NCI-H1694 (cell line): ENCODE measurements at places on chromosomes 1 and 21.

- DNase-seq = no peak
Measured at GRCh38 chr1:174786760-174787159, 213.0 kb upstream of the CACYBP start.

GRCh38 chr1:219415433-219415832, 197.5 kb downstream of the ZC3H11B start:
- DNase-seq = no peak

DNA sequence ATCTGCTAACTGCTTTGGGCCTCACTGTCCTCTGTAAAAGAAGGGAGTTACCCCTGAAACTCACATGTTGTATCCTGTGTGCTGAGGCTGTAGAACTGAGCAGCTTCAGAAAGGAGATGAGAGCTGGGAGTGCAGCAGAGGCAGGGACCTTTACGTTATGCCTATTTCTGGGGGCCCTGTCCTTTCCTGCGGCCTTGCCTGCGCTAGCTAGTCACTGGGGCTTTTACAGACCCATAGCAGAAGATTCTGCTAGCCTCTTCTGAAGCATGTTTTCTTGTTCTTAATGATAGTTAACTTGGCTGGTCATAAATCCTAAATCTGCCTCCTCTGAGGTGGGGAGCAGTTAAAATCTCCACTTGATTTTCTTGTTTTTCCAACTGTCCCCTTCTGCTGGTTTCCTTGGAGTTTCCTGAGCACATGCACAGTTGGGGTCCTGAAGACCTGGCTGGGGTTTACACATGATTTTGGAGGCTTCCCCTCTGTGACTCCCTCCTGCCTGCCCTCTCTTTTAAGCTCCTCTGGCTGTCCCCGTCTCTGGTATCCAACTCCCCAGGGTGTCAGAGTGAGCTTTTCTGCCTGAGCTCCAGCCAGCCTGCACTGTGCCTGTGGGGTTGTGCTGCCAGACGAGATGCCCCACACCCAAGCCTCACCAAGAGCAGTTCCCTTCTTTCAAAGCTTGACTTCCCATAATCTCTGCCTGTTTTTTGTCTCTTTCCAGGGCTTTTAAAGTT, 76.6 kb downstream of the NOS1AP start:
- DNase-seq = no peak

DNA sequence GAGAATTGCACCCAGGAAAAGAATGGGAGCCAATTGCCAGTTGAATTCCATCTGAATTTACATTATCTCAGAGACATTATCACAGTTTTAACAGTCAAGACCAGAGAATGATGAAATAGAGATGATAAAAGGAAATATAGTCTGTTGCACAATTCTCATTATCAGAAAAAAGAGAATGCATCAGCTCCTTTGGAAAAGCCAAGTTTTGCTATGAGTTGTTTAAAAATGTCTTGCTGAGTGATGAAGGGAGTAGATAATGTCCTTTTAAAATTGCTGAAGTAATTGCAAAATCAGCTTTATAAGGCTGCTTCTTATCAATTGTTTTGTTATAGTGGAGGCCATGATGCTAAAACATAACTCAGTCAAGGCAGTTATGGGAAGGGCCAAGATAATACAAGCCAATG, 37.9 kb upstream of the EEIG2 start:
- DNase-seq = no peak

GRCh38 chr1:119958223-119958622, 61.9 kb upstream of the ADAM30 start:
- DNase-seq = no peak

DNA sequence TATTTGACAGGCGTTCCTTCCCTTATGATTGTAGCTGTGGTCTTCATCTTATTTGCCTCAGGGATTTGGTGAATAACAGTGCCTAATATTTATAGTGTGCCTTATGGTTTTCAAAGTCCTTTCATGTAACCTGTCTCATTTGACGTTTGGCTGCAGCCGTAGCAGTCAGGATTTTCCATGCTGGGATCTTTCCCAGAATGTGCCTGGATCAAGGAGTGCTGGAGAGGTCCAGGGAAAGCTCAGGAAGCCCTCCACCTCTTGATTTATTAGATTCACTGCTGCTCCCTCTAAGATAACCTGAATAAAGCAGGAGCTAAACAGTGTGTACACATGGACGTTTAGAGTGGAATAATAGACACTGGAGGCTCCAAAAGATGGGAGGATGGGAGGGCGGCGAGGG, 5.2 kb downstream of the C1orf21 start:
- no peak for DNase-seq

DNA sequence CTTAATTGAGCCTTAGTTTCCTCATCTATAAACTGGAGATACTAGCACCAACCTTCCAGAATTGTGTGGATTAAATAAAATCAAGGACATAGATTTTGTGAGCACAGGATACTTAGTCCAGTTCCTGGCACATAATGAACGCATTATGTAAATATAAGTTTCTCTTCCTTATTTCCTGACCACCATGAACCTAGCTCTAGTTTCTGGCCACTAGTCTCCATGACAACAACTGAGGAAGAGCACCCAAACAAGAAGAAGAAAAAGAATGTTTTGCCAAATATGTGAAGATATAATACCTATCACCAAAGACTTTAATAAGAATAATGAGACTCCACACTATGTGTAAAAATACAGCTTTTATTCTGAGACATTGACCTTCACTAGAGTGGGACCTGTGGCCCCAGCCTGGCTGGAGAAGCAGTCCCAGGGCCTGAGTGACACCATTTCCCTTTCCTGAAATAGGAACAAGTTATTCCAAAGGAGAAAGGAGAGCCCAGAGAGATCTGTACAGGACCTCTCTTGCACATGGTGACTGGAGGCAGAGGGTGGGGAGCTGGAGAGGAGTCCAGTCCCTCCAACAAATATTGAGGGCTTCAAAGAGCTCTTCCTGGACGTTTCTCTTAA, 940 bp upstream of the USF1 start:
- DNase-seq = no peak

- no peak for DNase-seq
Measured at GRCh38 chr1:58621391-58621790, 44.3 kb upstream of the TACSTD2 start.

DNA sequence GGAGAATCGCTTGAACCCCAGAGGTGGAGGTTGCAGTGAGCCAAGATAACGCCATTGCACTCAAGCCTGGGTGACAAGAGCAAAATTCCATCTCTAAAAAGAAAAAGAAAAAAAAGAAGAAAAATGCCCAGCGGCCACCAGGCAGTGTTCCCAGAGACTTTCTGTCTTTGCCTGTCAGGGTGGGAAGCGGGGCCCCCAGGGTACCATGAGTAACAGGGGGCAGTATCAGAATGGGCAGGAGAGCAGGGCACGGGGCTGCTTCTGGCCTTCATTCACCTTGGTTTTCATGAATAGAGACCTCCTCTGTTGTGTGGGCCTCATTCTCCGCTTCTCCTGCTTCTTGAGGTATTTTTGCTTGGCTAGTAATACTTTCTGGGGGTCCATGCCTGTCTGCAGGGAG, 20.4 kb downstream of the SLC26A9 start:
- no peak for DNase-seq

DNA sequence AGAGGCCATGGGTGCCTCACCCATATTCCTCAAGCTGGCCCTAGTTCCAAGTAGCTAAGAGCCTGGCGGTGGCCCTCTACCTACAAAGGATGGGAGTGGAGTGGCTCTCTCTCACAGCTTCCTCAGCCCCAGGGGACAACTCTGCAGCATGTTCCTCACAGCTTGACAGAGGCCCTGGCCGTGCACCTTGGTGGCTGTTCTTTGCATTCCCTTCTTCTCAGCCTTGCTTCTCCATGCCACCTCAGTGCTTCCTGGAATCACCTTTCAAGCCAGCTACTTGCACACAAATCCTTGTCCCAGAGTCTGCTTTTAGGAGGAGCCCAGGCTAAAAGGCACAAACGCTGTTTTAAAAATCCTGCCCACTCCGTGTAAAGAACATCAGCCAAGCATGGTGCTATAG, 69.0 kb upstream of the DIRAS3 start:
- DNase-seq = no peak

GRCh38 chr1:15028616-15029015, 124.9 kb upstream of the TMEM51 start:
- DNase-seq = no peak

- no peak for DNase-seq
Measured at GRCh38 chr1:7497107-7497637, 273.9 kb upstream of the VAMP3 start.

- DNase-seq = no peak
Measured at GRCh38 chr1:76059451-76059850, 15.1 kb upstream of the ST6GALNAC3 start.

- DNase-seq = no peak
Measured at GRCh38 chr21:17834639-17835354, 15.6 kb upstream of the C21orf91 start.

DNA sequence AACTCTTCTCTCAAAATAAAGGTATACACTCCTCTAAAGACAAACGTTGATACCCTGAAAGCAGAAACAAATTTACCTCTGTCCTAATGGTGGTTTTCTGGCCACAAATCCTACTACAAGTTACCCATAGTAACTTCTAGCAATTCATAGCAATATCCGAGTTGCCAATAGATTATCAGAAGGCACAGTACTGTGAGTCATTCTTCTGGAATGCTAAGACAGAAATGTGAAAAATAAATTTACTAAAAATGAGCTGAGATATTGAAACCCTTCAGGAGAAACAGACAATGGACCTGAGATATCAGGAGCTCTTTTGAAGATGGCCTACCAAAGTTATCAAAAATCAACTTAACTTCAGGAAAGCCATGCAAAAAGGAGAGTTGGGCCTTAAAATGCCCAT, 715.0 kb upstream of the ADAMTS5 start:
- DNase-seq = no peak

DNA sequence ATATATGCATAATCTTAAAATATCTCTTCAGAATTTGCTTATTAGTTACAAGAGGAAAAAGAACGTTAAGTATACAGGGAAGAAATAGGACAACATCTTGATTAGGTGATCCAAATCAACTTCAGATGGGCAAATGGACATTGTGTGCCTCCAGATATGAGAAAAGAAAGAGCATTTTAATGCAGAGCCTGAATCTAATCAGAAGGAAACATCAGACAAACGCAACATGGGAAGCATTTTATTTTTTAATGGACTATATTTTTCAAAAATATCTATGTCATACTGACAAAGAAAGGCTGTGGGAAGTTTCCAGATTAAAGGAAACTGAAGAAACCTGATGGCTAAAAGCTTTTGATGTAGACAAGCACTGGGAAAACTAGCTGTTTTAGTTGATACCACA, 51.3 kb upstream of the HOOK1 start:
- DNase-seq = no peak

GRCh38 chr21:22352088-22352487, 1353.9 kb downstream of the NCAM2 start:
- DNase-seq = no peak

DNA sequence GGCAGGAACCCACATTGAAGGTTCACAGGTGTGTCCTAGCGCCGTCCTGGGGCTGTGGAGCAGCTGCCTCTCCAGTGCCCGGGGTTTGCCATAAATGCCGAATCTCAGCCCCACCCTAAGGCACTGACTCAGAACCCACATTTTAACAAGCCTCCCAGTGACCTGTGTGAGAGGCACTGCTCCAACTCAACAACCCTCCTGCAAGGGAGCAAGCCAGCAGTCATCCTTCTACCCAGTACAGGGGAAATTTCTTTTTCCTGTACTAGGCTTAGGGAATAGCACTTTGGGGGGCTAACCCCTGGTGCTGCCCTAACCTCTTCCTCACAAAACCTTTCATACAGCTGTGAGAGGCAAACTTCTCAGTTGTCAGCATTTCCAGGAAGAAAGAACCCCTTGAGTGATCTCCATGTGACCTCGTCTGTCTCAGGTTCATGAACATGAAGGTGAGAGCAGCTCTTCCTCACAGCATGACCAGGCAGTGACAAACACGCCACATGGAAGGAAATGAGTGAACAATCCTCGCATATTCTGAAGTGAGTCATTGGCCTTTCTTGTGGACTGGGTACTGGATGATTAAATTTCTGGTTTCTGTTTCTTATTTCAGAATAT, 11.4 kb upstream of the BCAR3 start:
- DNase-seq = no peak

DNA sequence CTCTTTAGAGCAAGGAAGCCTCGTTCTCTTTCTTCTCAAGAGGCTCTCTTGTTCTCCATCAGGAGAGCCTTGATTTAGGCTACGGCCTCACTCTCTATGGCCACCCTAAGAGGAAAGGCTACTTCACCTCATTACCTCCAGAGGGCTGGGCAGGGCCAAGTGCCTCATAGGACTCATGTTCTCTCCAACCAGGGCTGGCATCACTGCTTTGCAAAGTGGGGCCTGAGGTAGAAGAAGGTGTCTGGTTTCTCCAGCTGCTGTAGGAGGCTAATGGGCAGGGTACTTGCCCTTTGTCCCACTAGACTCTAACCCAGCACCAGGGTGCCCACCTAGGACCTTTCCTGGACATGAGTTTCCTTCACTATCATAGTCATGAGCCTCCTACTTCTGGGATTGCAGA, 2.1 kb upstream of the ATXN7L2 start:
- no peak for DNase-seq

GRCh38 chr1:229035054-229035747, 235.7 kb upstream of the RAB4A start:
- DNase-seq = no peak

DNA sequence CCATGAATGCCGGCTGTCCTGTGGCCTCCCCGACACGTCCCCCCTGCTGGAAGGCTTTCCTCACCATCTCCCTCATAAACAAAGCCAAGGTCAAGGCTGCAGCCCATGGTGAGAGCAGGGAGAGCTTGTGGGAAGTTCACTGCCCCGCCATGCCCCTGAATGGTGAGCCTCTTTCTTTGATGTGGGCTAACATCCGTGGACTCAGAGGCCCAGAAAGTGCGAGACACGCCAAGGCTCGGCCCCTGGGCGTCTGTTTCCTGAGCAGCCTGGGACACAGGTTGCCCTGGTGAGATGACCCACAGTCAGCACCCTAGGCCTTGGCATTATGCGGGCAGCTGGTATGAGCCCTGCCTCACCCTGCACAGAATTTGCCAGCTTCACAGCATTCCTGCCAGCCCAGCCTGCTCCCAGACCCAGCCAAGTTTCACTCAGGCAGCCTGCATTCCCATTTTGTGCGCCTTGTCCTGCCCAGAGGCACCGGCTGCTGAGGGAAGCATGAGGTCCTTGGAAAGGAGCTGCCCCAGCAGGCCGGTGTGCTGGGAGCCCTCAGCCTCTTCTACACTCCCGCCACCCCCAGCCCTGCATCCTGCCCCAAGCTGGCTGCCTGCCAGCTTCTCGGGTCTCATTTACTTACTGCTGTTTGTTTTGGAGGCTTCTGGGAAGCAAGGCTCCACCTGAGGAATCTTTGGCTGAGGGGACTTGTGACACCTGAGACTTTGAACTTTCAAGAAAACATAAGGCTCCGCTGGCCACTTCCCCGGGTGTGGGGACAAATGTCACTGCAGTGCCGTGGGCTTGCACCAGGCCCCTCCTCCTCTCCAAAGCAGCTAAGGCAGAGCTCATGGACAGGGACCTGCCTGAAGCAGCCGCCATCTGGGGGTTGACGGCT, 31.9 kb downstream of the NEK2 start:
- peak; percentile 43 for DNase-seq

- DNase-seq = no peak
Measured at GRCh38 chr1:80535466-80535865, 1265.3 kb upstream of the ADGRL2 start.

GRCh38 chr1:11682287-11682771, 1.4 kb upstream of the MAD2L2 start:
- no peak for DNase-seq

- no peak for DNase-seq
Measured at GRCh38 chr1:203100516-203100869, 14.7 kb upstream of the MYOG start.

- DNase-seq = no peak
Measured at GRCh38 chr1:67192902-67193301, 26.6 kb downstream of the IL23R start.

- DNase-seq = no peak
Measured at GRCh38 chr1:241551759-241552638, 19.8 kb downstream of the KMO start.
